ENCODE measurements at places on chromosomes 1 and 21.

- DNase-seq = peak; percentile 34
Observed at GRCh38 chr1:151157067-151157531, 650 bp downstream of the TNFAIP8L2 start.

GRCh38 chr21:16159971-16160350, 430.2 kb downstream of the USP25 start:
- no peak for DNase-seq

- DNase-seq = no peak
Observed at GRCh38 chr1:187374082-187374481, 545.3 kb downstream of the PLA2G4A start.

DNA sequence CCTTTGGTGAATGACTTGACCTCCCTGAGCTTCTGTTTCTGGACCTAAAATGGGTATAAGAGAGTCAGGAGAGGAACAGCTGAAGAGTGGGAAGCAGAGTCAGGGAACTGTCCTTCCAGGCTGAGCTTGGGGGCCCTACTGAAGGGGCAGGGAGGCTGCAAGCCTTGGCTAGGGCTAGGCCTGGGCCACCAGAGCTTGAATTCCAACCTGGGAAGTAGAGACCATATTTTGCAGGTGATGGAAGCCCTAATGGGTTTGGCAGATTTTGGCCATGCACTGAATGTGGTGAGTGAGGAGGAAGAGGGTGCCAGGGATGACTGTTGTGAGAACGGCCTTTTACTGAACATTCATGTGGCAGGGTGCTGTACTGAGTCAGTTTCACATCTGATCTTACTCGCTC, 69.4 kb upstream of the KLHDC7A start:
- DNase-seq = no peak

Measured in stimulated activated CD8-positive, alpha-beta memory T cell treated with anti-CD3 and anti-CD28 coated beads, Interleukin-4, amount 100 ng/mL, for 1 hour (primary cell).